ENCODE measurements at places on chromosomes 5 and 9.

GRCh38 chr9:9862235-9862810 lies 750.5 kb downstream of the PTPRD start:
- no peak for DNase-seq

DNA sequence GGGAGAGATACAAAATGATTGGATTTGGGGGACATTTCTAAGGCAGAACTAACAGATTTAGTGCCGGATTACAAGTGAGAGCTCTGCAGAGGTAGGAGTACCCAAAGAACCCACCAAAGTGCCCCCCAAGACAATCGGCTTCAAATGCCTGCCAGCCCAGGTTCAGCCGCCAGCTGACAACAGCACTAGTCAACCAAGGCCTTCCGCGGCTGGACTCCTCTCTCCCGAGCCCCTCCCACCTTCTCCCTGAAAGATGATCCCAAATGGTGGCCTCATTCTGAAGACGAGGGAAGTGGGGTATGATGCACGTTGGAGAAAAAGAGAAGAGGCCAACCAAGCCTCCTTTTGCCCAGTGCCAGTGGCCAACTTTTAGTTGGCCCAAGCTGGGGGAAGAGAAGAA lies 210.4 kb upstream of the SLC30A5 start:
- no peak for DNase-seq

DNA sequence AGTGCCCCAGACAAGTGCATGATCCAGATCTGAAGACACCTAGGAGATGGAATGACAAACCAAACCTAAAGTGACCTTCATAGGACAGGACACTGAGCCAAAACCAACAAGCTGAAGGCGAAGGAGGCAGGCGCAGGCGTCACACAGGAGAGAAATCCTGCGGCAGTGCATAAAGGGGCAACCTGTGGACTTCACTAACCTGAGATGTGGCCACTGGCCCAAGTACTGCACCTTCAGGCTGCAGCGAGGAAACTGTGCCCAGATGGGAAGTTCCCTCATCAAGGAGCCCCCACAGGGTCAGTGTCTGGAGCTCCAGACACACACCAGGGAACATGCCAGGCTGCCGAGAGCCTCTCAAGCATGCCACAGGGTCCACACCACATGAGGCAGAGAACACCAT lies 3.7 kb downstream of the IPPK start:
- DNase-seq, result no peak

DNA sequence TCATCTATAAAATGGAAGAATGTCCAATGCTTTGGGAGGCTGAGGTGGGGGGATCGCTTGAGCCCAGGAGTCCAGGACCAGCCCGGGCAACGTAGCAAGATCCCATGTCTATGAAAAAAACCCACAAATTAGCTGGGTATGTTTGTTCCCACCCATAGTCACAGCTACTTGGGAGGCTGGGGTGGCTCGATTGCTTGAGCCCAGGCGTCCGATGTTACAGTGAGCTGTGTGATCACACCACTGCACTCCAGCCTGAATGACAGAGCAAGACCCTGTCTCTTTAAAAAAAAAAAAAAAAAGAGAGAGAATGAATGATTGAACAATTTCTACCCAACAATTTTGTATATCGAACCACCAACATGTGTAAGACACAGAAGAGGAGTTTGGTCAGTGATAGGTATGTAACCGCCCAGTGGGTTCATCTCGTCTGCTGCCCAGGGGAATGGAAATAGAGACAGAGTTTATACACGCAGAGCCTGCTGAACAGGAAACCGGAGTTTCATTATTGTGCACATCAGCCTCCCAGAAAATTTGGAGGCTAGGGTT lies 26.2 kb upstream of the ERGIC1 start:
- no peak for DNase-seq

- no peak for DNase-seq
Measured at GRCh38 chr5:77064040-77064439, 23.0 kb downstream of the ZBED3 start.

DNA sequence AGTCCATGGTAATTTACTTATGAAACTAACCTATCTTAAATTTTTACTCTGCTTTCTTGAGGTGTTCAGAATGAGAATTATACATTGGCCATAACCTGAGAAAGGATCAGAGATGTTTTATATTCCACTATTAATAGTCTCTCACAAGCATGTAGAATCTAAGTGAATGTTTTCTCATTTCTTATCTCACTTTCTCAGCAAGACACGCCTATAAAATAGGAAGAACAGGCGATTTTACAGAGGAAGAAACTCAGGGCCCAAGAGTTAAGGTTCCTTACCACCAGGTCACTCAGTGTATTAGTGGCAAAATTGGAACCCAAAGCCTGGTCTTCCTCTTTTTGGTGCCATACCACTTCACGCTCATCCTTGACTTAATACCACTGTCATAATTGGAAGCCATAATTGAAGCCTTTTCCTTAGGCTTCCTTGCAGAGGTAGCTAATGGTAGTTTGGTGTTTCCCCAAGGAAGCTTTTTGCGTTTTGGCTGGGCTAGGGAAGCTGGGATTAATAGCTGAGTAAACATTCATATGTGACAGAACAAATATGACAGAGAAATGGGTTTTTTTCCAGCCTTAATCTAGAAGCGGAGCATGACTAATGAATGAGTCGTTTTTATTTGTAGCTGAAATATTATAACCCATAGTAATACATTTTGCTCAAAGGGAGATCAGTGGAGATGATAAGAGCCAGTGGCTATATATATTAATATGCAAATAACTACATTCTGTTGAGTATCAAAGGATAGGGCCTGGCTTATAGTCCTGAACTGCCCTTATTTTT lies 16.9 kb downstream of the HMGXB3 start:
- DNase-seq, result no peak
